ENCODE measurements at places on chromosomes 11 and 22.
A peak's percentile ranks its signal among the peaks of the same experiment; 100 is the strongest.

DNA sequence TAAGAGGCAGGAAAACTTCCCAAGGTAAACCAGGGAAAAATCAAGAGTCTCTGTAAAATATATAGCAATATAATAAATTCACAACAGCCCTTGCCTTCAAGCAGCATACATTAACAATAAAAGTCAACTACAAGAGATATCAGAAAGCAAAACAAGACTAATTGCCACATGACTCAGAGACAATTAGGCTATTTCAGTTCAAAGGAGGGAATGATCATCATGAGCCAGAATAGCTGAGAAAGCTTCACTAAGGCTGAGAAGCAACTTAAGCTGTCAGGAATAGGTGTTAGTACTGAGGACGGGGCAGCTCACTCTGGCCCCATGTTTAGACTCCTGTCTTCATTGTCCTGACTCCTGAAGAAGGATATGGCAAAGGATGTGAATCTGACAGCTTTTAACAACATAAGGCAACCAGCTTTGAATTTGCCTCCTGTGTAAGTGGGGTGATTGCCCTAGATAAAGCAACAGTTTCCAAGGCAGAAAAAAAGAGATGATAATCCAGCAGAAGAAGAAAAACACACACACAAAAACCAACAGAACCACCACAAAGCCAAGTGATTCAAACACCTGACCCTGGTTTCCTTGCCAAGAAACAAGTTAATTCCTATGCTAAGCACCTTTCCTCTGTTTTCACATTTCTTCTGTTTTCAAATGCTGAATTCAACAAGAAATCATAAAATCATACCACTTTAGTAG is 60.8 kb downstream of the SIK3 start:
- no peak for DNase-seq

- no peak for DNase-seq
These were observed 40.3 kb downstream of the SPECC1L start for GRCh38 chr22:24310969-24311368.

DNA sequence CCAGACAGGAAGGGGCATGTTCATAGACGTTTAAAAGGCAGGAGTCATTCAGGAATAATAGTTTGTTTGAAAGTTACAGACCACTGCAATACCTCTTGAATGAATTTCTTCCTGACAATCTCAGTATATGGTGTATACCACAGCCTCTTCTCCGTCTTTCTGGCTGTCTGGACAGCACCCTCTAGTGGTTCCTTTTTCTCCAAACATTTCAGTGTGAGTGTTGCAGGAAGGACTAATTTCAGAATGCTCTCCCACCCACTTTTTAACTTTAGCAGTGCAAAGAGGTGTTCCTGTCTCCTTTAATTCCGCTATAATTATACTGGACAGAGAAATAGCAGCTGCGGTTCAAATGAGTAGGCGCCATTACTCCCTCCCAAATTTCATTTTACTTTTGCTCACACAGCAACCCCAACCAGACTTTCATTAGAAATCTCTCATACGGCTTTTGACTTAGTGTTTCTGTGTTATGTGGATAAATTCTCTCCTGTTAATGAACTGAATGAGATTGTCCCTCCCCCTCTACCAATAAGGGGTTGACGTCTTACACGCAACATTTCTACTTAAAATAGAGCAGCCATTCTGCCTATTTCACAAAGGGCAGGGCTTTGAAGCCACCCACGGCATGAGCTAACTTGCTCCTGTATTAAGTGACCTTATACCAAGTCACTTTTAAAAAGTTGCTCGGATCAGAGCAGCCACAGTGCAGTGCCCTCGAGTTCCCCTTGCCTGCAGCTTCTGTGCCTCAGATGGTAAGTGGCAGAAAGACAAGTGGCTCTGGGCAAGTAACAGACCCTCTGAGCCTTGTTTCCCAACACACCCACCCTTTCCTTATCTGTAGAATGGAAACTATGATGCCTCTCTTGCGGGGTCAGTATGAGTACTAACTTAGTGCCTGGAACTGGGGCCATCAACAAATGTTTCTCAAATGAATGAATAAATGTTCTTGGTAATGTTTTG is 368.6 kb downstream of the OPCML start:
- DNase-seq, result peak; percentile 6

- DNase-seq, result no peak
These were observed 5.6 kb downstream of the TSG101 start for GRCh38 chr11:18521122-18521521.

DNA sequence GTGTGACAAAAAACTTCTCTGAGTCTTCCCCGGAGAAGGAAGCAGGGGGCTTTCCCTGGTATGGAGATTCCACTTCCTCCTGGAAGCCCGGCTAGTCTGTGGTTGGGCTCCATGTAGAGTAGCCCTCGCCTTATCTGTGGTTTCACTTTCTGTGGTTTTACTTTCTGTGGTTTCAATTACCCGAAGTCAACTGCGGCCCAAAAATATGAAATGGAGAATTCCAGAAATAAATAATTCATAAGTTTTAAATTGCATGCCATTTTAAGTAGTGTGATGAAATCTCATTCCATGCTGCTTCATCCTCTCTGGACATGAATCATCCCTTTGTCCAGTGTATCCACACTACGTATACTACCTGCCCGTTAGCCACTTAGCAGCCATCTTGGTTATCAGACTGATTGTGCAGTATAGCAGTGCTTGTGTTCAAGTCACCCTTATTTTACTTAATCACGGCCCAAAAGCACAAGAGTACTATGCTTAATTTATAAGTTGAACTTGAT is 275.0 kb upstream of the SESN3 start:
- no peak for DNase-seq

DNA sequence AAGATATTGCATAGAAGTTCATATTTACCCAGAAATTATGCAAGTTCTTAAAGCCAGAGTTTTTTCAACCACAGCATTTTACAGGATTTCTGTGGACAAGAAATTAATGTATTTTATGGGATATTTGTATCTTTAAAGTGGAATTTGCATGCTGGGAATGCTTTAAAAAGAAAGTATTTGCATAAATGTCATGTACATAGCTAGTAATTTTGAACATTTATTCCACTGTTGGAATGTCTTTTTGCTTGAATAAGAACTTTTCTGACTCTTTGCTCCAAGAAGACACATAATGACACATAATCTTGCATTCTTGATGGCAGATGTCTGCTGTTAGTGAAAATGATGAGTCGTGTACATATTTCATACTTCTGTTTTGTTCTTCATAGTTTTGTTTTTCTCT is 66.6 kb downstream of the ATXN10 start:
- no peak for DNase-seq

DNA sequence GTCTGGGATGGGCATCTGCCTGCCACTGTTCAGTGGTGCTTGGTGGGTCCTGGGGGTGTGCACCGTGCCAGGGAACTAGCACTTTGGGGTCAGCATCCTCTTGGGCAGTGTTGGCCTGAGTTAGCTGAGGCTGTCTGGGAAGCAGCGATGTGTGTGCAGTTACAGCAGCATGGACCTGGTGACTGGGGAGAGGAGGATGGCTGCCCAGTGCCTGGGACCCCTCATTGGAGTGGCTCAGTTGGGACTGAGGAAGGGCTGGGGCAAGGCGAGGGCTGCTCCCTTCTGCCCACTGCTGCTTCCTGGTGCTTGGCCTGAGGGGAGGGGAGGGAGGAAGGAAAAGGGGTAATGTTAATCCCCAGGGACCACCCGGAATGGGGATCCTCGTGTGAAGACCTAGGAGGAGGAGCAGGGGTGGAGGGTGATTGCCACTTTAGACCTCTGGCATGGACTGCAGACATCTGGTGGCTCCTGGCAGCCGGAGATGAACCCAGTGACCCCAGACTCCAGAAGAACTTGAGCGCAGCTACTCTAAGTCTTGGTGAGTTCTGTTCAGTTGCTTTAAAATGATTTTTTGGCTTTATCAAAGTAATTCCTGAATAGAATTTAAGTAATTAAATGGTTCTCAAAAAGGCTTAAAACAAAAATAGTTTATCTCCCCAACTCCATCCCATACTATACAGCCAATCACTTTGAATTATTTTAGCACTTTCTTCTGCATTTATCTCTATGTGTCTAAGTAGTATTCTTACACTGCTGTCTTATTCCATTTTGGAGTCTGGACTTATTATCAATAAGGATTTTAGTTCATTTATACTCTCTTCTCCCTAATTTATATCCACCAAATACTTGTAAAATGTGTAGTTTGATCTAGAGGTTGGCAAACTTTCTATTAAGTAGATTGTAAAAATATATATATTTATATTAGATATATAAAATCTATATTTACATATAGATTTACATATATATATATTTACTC is 15.4 kb upstream of the TMEM191C start:
- DNase-seq, result no peak

DNA sequence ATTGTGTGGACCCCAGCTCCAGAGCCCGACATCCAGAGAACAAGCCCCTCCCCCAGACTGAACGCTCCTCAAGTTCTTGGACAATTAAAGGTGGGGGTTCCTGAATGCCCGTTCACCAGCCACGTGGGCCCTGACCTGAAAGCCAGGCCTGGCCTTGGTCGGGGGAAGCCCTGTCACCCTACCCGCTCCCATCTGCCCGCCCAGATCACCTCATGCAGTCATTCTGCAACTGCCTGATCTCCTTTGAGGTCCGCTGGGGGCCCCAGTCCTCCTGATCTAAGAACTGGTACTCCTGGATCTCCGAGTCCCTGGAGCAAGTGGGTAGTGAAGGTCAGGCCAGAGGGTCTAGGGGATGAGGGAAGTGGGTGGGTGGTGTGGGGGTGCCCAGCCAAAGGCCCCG is 9.1 kb upstream of the NAALADL1 start:
- DNase-seq, result no peak

DNA sequence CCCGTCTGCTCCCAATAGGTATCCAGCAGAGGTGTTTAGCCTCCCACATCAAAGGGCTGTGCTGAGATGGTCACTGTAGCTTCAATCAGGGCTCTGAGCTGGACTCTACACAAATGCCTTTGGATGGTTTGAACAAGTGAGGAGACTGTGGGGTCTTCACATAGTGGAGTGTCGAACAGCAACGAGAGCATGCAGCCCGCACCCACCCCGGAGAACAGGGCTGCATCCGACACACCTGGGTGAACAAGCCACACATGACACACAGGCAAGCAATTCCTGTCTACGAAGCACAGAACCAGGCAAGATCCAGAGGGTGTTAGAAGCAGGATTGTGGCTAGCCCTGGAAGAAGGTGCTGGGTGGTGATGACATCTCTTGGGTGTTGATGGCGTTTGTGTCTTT is 58.0 kb upstream of the FGF3 start:
- DNase-seq, result no peak

- no peak for DNase-seq
These were observed 76.5 kb downstream of the RELT start for GRCh38 chr11:73452726-73453125.

GRCh38 chr22:50403701-50404101 is 60.6 kb downstream of the PPP6R2 start:
- DNase-seq, result no peak

GRCh38 chr11:69121621-69122325 is 34.0 kb upstream of the SMIM38 start:
- no peak for DNase-seq
